Hepatic stellate cell (primary cell): ENCODE measurements at places on chromosomes 13 and 19.
A peak's percentile ranks its signal among the peaks of the same experiment; 100 is the strongest.

DNA sequence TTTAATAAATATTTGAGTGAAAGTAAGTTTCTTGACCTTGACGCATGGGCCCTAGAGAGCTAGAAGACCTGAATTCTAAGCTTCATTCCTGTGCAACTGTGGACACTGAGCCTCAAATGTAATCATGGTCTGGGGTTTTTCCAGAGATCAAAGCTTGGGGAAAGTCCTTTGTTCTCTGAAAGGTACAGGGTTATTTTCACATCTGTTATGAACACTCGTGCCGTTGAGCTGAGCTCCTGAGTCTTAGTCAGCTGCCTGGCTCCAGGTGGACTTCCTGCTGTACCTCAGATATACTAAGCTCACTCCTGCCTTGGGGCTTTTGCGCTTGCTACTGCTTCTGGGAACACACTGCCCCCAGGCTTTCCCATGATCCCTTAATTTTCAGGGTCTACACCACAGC is 7.5 kb upstream of the ZBTB32 start:
- no peak for DNase-seq

GRCh38 chr19:12779162-12779993 is 4.0 kb upstream of the HOOK2 start:
- DNase-seq: peak; percentile 73

DNA sequence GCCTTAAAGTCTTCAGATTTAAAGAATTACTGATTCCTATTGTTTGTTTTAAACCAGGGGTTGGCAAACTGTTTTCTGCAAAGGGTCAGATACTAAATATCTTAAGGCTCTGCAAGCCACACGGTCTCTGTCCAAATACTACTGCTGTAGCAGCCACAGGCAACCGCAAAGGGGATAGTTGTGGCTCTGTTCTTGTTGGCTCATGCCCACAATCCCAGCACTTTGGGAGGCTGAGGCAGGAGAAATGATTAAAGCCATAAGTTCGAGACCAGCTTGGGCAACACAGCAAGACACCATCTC is 22.4 kb downstream of the RANBP3 start:
- no peak for DNase-seq

GRCh38 chr13:28058866-28059613 is 41.3 kb downstream of the FLT3 start:
- no peak for DNase-seq

DNA sequence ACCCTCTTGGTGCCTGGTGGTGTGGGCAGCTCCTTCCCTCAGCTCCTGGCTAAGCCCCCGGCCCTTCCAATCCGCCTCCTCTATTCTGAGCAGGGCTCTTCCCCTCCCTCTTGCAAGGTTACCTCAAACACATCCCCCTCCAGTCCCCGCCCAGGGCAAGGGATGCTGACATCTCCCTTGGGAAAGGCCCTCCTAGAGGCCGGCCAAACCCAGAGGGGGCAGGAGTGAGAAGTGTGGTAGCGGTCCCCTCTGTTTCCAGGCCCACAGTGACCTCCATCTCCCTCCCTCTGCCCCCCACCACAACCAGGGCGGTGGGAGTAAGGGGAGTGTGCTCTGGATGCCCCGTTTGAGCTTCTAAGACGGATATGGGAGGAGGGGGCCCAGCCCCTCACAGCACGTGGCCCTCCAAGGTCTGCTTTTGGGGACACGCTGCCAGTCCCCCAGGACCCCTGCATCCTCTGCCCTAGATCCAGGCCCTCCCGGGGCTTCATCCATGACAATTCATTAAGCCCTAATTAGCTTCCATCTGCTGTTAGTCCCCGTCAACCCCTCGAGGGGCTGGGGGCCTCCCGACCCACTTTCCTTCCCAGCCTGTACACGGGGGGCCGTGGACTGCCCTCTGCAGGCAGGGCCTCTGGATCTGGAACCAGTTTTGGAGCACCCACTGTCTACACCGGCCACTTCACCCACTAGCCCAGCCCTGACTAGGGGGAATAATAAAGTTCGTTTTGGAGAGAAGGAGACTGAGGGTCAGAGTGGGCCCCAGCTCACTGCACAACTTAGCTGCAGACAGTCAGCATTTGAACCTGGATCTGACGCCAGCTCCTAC is 2.3 kb downstream of the LINGO3 start:
- DNase-seq: no peak

- DNase-seq: peak; percentile 17
Observed at GRCh38 chr13:94121686-94122085, 357.8 kb downstream of the DCT start.

DNA sequence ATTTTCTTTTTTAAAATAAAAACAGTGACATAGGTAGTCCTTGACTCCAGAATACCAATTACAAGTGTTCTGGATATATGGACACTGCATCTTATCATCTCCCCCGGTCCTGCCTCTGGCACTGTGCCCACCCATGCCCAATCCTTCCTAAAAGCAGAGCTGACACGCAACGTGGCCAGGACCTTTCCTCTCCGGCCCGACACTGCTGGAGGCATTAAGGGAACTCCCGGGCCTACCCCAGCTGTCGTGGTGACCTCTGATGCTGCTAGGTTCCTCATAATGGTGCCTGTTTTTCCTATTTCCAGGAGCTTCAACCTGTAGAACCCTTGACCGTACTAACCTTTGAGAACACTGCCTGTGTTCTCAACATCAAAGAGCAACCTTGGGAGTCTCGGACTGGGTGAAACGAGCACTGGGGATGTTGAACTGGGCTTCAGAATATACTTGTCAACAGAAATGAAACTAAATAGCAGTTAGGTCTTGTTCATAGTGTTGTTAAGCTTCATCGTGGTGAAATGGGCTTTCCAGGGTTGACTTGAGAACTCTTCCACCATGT is 13.9 kb upstream of the RNF113B start:
- no peak for DNase-seq

- DNase-seq: no peak
Observed at GRCh38 chr13:99281811-99282263, 23.7 kb upstream of the GPR18 start.

DNA sequence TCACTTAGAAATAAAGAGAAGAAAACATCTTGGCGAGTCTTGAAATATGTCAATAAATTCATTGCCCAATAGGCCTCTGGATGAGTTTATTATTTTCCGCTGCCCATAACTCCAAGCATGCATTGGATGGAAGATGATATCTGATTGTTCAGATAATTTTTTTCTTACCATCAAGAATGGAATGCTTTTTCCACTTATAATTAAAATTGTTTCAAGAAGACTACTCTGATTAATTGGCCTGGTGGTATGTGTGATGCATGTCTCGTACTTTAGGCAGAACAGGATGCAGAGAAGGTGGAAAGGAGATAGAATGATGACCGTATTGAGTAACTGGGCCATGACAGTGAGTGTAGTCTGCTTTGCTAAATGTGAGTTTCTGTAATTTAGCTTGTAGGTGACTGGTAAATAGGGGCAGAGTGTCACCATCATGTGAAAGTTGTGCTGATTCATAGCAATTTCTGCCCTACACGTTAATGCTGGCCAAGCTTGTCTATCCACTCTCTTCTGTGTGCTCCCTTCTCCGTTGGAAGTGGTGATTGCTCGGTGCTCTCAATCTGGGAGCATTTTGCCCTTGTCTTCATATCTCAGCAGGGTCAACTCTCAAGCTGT is 13.5 kb upstream of the SPATA13 start:
- no peak for DNase-seq

DNA sequence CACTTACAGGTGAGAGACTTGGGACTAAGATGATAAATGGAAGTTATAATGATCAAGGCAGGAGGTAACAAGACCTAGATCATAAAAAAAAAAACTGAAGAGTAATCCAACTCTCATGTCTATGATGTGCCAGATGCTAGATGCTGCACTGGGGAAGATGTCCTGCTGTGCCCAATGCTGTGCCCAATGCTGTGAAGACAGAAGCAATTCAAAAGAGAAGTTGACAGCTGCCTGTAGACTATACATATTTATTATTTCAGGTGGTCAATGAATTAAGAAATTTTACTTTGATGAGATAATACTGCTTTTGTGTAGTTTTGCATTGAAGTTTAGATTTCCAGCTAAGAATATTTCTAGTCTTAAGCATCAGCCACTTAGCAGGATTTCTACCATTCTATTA is 21.5 kb downstream of the VWA8 start:
- no peak for DNase-seq

GRCh38 chr13:23433171-23434153 is at the start of gene SACS:
SACS (minus strand) TSS chr13:23433702; CDS start chr13:23411239, 22,463 bp downstream.
- peak; percentile 61 for DNase-seq
